Thyroid gland (tissue), 4 donors: ENCODE measurements at places on chromosomes 4 and X.
A peak's percentile ranks its signal among the peaks of the same experiment; 100 is the strongest.

DNA sequence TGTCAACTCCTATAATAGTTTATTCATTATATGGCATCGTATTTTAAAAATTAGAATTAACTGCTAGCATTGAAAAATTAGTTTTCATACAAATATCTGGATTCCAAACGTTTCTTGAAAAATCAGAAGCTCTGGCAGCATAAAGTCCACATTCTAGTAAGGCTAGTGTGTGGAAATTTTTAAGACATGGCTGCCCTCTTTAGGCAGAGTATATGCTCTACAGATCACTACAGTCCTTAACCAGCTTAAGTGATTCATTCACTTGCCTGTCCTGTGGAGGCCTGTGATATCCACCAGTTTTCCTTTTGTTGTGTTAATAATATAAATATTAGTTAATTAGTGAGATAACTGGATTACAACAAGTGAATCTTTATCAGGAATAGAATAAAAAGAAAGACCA lies 287.2 kb downstream of the OPHN1 start:
- H3K4me3 ChIP-seq: no peak overlapping the region
- no peaks in the 10 kb centered on the region for H3K36me3 ChIP-seq

GRCh38 chr4:109184491-109184961 lies 117.9 kb downstream of the COL25A1 start:
- no peaks in the 10 kb centered on the region for H3K36me3 ChIP-seq
- no peaks in the 10 kb centered on the region for H3K4me1 ChIP-seq
- DNase-seq: no peak
- no peak overlapping the region for H3K27ac ChIP-seq

- H3K27ac ChIP-seq: no peak overlapping the region
- peaks cover 10% of the 10 kb centered on the region for H3K4me1 ChIP-seq
- no peak for DNase-seq
- H3K4me3 ChIP-seq: no peak overlapping the region
- peaks cover 84% of the 10 kb centered on the region for H3K27me3 ChIP-seq
Observed at GRCh38 chr4:110616238-110617074, 6.4 kb downstream of the PITX2 start.

GRCh38 chrX:23623797-23624196 lies 43.5 kb upstream of the PRDX4 start:
- H3K4me3 ChIP-seq: no peak overlapping the region
- no peaks in the 10 kb centered on the region for H3K36me3 ChIP-seq
- H3K27me3 ChIP-seq: no peaks in the 10 kb centered on the region
- H3K4me1 ChIP-seq: no peaks in the 10 kb centered on the region

GRCh38 chr4:156620786-156621185 lies 350.8 kb downstream of the PDGFC start:
- H3K27me3 ChIP-seq: no peaks in the 10 kb centered on the region
- H3K27ac ChIP-seq: no peak overlapping the region
- H3K4me3 ChIP-seq: no peak overlapping the region
- H3K36me3 ChIP-seq: no peaks in the 10 kb centered on the region

DNA sequence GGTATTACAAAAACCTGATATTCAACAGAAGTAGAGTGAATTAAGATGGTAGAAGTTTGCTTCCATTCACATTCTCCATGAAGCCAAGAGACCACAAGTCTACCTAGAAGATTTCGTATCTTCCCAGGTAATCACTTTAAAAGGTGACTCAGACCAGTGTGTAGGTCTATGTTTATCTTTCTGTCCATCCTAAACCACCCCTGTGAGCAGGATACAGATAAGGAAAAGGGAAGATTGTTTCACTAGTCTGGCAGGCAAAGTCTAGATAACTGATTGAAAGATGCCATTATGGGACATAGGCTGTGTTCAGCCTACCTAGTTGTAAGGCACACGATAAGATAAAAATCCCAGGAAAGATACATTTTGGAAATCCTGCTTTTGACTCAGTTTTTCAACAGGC lies 244.3 kb upstream of the NWD2 start:
- DNase-seq: no peak
- H3K36me3 ChIP-seq: no peaks in the 10 kb centered on the region
- H3K27ac ChIP-seq: no peak overlapping the region
- no peaks in the 10 kb centered on the region for H3K27me3 ChIP-seq
- no peaks in the 10 kb centered on the region for H3K4me1 ChIP-seq
- H3K4me3 ChIP-seq: no peak overlapping the region

GRCh38 chrX:22088326-22088725 lies 56.2 kb downstream of the PHEX start:
- H3K4me3 ChIP-seq: no peak overlapping the region
- no peak for DNase-seq
- no peaks in the 10 kb centered on the region for H3K36me3 ChIP-seq

DNA sequence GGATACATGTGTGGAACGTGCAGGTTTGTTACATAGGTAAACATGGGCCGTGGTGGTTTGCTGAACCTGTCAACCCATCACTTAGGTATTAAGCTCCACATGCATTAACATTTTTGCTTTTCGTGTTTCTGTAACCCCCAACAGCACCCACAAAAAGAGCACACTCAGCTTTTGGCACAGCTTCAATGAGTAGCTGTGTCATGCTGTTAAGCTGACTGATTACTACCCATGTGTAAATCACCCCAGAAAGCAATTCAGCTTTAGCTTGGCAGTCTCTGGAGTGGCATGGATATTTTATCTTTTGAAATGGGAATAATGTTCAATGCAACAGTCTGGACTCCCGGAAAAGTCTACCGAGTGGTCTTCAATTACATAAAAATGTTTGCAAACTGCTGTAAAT lies 734.3 kb downstream of the STIM2 start:
- H3K4me1 ChIP-seq: no peaks in the 10 kb centered on the region
- no peaks in the 10 kb centered on the region for H3K27me3 ChIP-seq
- no peak for DNase-seq
- no peaks in the 10 kb centered on the region for H3K36me3 ChIP-seq
- H3K27ac ChIP-seq: no peak overlapping the region

- no peak overlapping the region for H3K4me3 ChIP-seq
- no peak overlapping the region for H3K27ac ChIP-seq
- H3K36me3 ChIP-seq: no peaks in the 10 kb centered on the region
- H3K4me1 ChIP-seq: no peaks in the 10 kb centered on the region
- DNase-seq: no peak
- no peaks in the 10 kb centered on the region for H3K27me3 ChIP-seq
Observed at GRCh38 chrX:63652086-63652765, 132.8 kb downstream of the ARHGEF9 start.

DNA sequence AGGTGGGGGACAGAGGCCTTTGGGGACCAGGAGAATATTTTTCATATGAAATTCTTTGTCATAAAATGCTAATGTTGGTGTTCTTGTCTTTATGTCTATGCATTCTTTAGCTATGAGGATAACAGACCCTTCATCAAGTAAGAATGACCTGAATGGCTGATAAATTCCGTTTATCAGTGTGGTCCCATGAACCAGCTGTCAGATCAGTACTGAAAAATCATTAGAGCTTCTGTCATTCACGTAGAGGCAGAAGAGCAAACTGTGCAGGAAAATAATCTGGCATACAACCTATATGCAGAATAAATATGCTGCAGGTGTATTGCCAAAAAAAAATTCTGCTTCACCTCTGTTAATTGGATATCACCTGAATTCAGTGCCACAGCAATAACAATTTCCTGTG lies 828.6 kb downstream of the ADGRL3 start:
- H3K27me3 ChIP-seq: no peaks in the 10 kb centered on the region
- no peak for DNase-seq
- no peaks in the 10 kb centered on the region for H3K4me1 ChIP-seq
- no peak overlapping the region for H3K27ac ChIP-seq
- H3K4me3 ChIP-seq: no peak overlapping the region
- no peaks in the 10 kb centered on the region for H3K36me3 ChIP-seq

DNA sequence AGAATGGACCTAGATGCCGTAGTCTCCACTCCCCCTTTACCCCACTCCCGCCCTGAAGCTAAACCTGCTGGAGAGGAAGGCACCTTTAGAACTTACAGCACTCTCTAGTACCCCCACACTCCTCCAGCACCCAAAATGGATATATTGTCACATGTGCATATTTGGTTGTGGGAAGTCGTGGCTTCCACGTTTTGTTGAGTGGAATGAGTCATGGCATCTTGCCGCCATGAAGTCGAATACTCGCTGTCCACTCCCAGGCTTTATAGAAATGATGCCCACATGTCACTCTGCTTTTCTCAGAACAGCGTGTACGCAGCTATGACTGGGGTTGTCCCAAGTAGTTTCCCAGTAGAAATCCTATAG lies 545 bp downstream of the ABCE1 start:
- peaks cover 6% of the 10 kb centered on the region for H3K36me3 ChIP-seq
- no peaks in the 10 kb centered on the region for H3K27me3 ChIP-seq
- H3K27ac ChIP-seq: peak overlapping the region; percentile 88
- peak; percentile 23 for DNase-seq
- peaks cover 24% of the 10 kb centered on the region for H3K4me1 ChIP-seq

GRCh38 chrX:136710325-136710951 lies 62.5 kb downstream of the CD40LG start:
- no peaks in the 10 kb centered on the region for H3K36me3 ChIP-seq
- no peak for DNase-seq
- no peak overlapping the region for H3K4me3 ChIP-seq
- H3K4me1 ChIP-seq: no peaks in the 10 kb centered on the region

DNA sequence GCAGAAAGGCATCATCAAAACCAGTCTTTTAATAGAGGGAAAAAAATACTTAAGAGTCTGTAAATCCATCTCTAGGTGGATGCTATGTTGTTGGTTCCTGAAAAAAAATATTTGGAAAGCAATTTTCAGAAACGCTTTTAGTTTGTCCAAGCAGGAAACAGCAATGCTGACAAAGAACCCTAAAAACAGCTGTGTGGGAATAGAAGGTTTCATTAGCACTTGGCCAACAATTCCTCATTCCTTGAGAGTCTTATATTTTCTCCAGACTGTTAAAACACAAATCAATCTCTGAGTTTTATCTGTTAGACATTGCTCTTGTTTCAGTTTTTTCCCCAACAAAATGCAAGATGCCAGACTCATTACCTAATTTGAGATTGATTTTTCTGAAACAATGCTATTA lies 6.4 kb downstream of the MXRA5 start:
- no peak overlapping the region for H3K4me3 ChIP-seq
- no peaks in the 10 kb centered on the region for H3K27me3 ChIP-seq
- no peaks in the 10 kb centered on the region for H3K36me3 ChIP-seq
- H3K27ac ChIP-seq: no peak overlapping the region
- DNase-seq: no peak

DNA sequence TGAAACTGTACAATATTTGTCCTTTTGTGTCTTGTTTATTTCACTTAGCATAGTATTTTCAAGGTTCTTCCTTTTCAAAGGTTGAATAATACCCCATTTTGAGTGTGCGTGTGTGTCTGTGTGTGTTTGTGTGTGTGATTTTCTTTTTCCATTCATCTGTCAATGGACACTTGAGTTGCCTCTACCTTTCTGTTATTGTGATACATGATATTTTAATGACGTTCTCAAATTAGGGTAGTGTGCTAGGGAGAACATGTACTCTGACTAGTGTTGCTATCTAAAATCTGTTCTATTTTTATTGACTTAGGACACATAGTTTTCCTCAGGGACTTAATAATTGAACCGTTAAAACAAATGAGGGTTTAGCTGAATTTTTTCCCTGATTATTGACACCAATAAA lies 9.9 kb downstream of the MMRN1 start:
- H3K4me1 ChIP-seq: no peaks in the 10 kb centered on the region
- no peak overlapping the region for H3K27ac ChIP-seq
- H3K27me3 ChIP-seq: no peaks in the 10 kb centered on the region
- no peak overlapping the region for H3K4me3 ChIP-seq
- no peaks in the 10 kb centered on the region for H3K36me3 ChIP-seq

DNA sequence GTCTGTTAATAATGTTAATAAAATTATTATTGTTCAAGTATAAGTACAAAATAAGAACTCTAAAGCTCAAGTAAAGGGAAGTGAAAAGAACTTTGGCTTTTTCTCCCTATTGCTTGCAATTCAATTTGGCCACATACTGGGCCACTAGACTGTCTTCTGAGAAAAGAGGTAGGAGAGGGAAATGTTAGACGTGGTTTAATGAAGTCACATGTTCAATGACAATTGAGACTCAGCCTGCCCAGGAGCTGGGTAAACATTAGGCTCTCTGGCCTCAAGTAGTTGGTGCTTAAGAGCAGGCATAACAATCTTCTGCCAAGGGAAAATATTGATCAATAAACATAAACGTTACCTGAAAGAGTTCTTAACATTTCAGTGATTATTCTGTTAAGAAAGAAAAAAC lies 15.1 kb upstream of the PRSS12 start:
- no peaks in the 10 kb centered on the region for H3K27me3 ChIP-seq
- DNase-seq: no peak
- no peak overlapping the region for H3K4me3 ChIP-seq

- no peaks in the 10 kb centered on the region for H3K36me3 ChIP-seq
- no peak for DNase-seq
- H3K4me3 ChIP-seq: no peak overlapping the region
- H3K27me3 ChIP-seq: no peaks in the 10 kb centered on the region
Observed at GRCh38 chr4:56211202-56211601, 176.1 kb downstream of the AASDH start.

- H3K27ac ChIP-seq: no peak overlapping the region
- no peaks in the 10 kb centered on the region for H3K36me3 ChIP-seq
Observed at GRCh38 chr4:8251110-8251883, 18.3 kb upstream of the HTRA3 start.

GRCh38 chr4:82744284-82744968 lies 54.2 kb downstream of the SCD5 start:
- H3K36me3 ChIP-seq: no peaks in the 10 kb centered on the region
- H3K4me1 ChIP-seq: peaks cover 34% of the 10 kb centered on the region
- H3K4me3 ChIP-seq: no peak overlapping the region
- H3K27me3 ChIP-seq: no peaks in the 10 kb centered on the region

- no peak for DNase-seq
- no peaks in the 10 kb centered on the region for H3K4me1 ChIP-seq
- H3K27ac ChIP-seq: no peak overlapping the region
- no peaks in the 10 kb centered on the region for H3K27me3 ChIP-seq
Observed at GRCh38 chr4:142725886-142726285, 120.2 kb downstream of the INPP4B start.

DNA sequence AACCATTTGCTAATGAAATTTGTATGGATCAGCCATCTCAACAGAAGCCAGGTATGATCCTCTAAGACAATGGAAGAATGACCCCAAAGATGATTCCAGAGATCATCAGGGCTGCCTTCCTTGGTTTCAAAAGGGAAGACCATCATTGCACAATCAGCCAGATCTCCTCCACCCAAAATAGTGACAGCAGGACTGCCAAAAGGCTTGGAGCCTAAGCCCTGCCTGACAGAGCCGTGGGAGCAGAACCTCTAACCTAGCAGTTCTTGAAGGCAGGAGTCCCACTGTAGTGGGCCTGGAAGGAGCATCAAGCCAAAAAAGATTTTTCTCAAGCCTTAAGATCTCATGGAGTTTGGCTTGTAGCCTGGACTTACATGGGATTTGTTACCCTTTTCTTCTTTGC lies 226.0 kb downstream of the RASL11B start:
- H3K4me1 ChIP-seq: no peaks in the 10 kb centered on the region
- no peak overlapping the region for H3K4me3 ChIP-seq
- H3K36me3 ChIP-seq: no peaks in the 10 kb centered on the region
- no peaks in the 10 kb centered on the region for H3K27me3 ChIP-seq

- no peak overlapping the region for H3K27ac ChIP-seq
- H3K4me1 ChIP-seq: no peaks in the 10 kb centered on the region
- H3K4me3 ChIP-seq: no peak overlapping the region
- no peaks in the 10 kb centered on the region for H3K27me3 ChIP-seq
- no peak for DNase-seq
- H3K36me3 ChIP-seq: no peaks in the 10 kb centered on the region
Observed at GRCh38 chr4:56156141-56156540, 207.4 kb downstream of the CEP135 start.

GRCh38 chr4:26223155-26223554 lies 97.7 kb upstream of the RBPJ start:
- no peaks in the 10 kb centered on the region for H3K36me3 ChIP-seq
- H3K27me3 ChIP-seq: no peaks in the 10 kb centered on the region
- no peak for DNase-seq
- no peaks in the 10 kb centered on the region for H3K4me1 ChIP-seq
- H3K4me3 ChIP-seq: no peak overlapping the region
- H3K27ac ChIP-seq: no peak overlapping the region
